ENCODE measurements at places on chromosomes 2 and 18.
A peak's percentile ranks its signal among the peaks of the same experiment; 100 is the strongest.

- no peak for DNase-seq
Observed at GRCh38 chr2:225597911-225598310, 198.4 kb downstream of the NYAP2 start.

DNA sequence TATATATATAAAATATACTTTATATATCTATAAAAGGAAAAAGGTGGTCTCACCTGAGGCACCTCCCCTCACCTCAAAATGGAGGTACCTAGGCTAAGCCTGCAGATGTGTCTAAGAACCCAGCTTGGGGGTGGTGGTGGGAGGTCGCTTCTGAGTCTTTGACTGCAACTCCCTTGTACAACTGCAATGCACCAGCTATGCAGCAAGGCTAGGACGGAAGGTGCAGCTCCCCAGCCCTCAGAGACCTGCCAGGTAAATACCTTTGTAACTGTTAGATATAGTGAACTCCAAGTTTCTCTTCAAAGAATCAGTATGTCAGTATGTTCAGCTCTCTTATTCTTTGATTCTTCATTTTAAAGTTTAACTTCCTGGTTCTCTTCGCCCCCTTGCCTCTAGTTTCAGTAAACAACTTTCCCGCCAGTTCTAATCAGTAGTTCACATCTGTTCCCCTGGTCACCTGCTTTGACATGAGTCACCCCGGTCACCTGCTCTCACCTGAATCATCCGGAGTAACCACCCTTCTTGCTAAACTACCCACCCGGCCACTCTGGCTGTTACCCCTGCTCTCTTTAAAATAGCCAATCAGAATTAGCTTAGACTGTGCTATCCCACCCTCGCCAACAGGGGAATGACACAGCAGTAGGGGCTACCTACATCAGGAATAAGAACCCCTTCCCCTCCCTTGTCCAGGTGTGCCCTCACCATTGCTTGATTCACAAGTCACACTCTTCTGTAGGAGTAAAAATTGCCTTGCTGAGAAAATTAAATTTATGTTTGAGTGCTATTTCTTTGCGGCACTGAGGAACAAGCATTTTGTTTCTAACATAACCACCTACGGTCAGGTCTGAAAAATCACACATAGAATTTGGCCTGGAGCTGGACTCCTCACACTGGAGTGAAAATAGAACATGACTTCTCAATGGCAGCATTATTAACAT, 24.7 kb upstream of the IMPA2 start:
- DNase-seq = no peak

GRCh38 chr2:232983669-232984140, 29.4 kb downstream of the NGEF start:
- DNase-seq = no peak

GRCh38 chr2:196480653-196481323, 158.7 kb upstream of the CCDC150 start:
- no peak for DNase-seq

GRCh38 chr2:143830476-143830875, 689.4 kb downstream of the ZEB2 start:
- no peak for DNase-seq

DNA sequence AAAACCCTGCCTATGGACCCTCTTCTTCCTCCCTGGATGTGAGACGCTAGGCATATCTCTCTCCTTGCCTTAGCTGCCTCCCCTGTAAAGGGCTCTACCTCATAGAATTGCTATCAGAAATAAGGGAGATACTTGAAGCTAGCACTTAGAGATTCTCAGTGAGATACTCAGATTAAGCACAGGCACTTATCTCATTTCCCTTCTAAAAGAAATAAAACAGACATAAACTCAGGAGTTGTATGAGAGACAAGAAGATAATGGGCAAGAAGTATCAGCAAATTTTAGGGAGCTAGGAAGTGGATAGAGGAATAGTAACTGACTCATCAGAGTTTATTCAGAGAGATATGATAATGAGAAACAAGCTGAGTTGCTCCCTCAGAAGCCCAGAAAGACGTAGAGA, 131.0 kb downstream of the SP3 start:
- no peak for DNase-seq

DNA sequence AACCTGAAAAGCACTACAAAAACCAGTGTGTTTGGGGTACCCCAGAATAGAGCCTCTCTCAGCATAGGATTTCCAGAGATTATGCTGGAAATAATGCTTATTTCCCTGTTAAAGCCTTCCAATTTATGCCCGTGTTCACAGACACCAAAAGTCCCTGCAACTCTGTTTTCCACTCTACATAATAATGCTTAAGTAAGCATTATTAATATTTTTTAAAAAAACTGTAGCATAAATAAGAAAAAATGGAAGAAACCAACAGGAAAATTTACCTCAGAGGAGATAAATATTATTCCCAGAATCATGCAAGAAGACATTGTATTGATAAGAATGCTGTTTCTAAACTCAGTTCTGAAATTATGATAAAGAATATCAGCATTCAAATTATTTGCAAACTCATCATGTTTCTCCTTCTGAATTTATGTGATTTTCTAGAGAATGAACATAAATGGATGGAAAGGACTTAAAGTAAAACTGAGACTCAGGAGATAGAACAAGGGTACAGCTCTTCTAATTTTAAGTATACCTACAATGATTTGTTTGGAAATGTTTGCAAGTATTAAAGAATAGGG, 241.7 kb downstream of the LRP1B start:
- DNase-seq = no peak

GRCh38 chr2:172278667-172279066, 148.7 kb upstream of the ITGA6 start:
- DNase-seq = no peak

DNA sequence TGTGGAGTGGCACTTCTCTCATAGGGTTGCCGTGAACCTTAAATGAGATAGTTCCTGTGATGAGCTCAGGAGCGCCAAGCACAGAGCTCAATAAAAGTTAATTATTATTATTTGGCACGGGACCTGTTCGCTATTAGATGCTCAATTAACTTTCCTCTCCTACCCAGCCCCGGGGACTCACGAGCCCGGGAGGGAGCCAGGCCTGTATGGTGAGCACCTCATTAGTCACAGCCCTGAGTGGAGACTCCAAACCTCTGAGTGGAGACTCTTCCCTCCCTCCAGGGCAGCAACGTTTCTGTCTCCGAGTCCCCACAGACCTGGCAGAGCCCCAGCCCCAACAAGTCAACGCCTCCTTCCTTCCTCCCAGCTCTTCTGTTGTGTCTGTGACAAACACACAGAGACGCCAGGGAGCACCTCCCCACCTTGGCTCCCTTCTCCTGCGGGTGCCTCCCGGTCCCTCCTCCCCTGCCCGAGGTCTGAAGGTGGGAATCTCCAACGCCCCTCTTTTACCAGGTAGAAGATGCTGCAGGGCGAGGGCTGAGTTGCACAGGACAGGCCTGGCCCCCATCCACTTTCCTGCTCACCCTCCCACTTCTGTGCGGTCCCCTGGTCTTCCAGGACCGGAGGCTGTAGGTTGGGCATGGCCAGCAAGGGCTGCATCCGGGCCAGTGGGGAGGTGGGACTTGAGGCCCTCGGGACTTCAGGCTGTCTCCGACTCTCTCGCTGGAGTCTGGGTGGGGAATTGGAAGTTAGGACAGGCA, 52.7 kb upstream of the ODC1 start:
- no peak for DNase-seq

- DNase-seq = no peak
Observed at GRCh38 chr2:52611759-52612158, 1155.8 kb upstream of the CHAC2 start.

- DNase-seq = no peak
Observed at GRCh38 chr2:176535467-176536113, 266.3 kb downstream of the MTX2 start.

DNA sequence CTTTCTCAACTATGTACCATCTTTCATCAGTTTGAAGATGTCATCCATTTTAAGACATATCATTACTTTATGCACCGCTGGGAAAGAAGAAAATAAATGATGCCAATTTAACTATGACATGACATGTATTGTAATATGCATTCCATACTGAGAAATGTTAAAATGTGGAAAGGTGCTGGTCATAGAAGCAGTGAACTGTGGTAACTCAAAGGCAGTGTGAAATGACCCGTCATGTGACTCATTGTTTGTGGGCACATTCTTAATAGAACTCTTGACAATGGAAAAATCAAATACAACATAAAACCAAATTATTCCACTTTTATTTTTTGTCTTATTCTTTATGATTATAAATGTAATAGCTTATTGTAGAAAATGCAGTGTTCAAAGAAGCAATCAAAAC, 455.0 kb upstream of the ST6GAL2 start:
- no peak for DNase-seq

DNA sequence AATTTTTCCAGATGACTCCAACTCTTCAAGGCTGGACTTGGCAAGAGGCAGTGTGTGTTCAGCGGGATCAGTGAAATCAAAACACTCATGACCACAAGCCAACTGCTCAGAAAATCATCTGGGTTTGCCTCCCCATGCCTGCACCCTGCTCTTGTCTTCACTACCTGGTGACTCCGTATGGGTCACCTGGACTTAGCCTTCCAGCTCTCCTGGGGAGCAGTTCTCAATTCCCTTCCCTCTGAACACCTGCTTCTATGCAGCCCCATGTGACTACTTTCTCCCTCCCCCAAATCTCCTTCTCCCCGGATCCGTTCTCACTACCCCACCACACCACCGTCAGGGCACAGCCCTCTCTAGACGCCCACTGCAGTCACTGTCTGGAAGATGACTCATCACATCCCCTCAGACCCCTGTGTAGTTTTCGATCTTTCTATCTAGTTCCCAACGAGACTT, 130.2 kb upstream of the ID2 start:
- DNase-seq = no peak

- no peak for DNase-seq
Observed at GRCh38 chr2:109711230-109712122, 82.6 kb upstream of the RGPD5 start.

- peak; percentile 78 for DNase-seq
Observed at GRCh38 chr2:68925295-68925896, 27.3 kb downstream of the GKN2 start.

DNA sequence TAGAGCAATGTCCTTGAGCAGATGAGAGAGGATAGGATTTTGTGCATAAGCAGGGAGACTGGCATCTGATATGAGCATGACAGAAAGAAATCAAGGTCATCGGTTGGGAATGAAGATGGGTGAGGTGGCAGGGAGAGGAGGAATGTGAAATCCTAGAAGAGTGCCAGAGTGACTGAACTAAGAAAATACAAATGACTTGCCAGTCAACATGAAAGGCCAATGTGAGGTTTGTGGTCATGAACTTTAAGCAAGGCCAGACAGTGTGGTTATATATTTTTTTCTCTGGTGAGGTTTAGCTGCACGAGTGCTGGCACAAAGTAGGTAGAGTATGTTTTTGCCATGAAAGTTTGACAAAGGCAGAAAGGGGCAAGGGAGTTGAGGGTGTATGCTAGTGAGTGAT, 21.2 kb downstream of the QPCT start:
- no peak for DNase-seq

All from Jurkat, Clone E6-1 (cell line).